ENCODE measurements at places on chromosomes 16 and 17. TPM values are rescaled to one million over a fixed set of nuclear protein-coding genes. Genes with fewer than 3 reads are reported as not detected.

The CDH16 gene
- not detected for total RNA-seq

The LRRC46 gene
- total RNA-seq: 0.16 TPM

The SHISA9 gene
- total RNA-seq: 0.57 TPM

The BRIP1 gene
- 10.3 TPM for total RNA-seq

The NECAB2 gene
- not detected for total RNA-seq

The FNDC8 gene
- not detected for total RNA-seq

The NTN3 gene
- total RNA-seq: 0.13 TPM

All from bladder microvascular endothelial cell (primary cell).